Bronchial epithelial cell (primary cell): ENCODE measurements at places on chromosomes 6 and 20.

DNA sequence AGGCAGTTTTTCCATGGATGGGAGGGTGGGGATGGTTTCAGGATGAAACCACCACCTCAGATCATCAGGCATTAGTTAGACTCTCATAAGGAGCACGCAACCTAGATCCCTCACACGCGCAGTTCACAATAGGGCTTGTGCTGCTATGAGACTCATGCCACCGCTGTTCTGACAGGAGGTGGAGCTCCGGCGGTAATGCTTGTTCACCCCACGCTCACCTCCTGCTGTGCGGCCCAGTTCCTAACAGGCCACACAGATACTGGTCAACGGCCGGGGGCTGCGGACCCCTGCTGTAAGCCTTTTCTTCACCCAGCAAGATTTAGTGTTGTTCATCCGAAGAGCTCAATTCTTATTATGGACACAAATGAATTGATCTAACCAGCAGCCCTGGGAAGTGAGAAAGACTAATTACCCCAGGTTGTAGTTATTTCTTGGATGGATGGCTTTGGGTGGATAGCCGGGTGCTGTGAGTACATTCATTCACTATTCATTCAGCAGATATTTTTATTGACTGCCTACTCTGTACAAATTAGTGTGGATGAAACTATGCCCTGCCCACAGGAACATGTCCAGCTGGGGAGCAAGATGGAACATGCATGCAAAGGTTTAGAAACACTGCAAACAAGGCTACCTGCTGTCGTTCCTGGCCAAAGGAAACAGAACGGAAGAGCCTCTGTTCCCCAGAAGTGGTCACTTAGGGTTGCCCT lies 57.2 kb downstream of the RIOK1 start:
- peak; percentile 94 for DNase-seq

DNA sequence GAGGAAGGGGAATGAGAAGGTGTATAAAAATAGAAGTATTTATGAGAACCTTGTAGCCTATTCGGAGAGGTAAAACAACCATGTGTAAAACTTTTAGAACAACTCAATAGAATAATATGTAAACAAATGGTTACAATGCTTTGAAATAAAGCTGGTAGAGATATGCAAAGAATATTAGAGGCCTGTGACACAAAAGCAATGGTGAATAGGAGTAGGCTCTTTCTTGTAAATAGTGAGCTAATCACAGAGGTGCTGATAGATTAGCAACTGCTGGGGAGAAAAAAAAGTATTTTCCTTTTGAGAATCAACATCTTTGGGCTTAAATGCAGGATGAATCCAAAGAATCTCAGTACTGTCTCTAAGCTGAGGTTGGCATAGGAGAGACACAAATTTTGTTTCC lies 7.0 kb downstream of the TMEM200A start:
- no peak for DNase-seq

GRCh38 chr6:167704396-167704901 lies 122.3 kb upstream of the AFDN start:
- no peak for DNase-seq

GRCh38 chr6:135181333-135182070 lies 394 bp downstream of the MYB start:
- DNase-seq, result peak; percentile 15

GRCh38 chr20:44496976-44497375 lies 21.3 kb downstream of the TTPAL start:
- DNase-seq, result peak; percentile 98

DNA sequence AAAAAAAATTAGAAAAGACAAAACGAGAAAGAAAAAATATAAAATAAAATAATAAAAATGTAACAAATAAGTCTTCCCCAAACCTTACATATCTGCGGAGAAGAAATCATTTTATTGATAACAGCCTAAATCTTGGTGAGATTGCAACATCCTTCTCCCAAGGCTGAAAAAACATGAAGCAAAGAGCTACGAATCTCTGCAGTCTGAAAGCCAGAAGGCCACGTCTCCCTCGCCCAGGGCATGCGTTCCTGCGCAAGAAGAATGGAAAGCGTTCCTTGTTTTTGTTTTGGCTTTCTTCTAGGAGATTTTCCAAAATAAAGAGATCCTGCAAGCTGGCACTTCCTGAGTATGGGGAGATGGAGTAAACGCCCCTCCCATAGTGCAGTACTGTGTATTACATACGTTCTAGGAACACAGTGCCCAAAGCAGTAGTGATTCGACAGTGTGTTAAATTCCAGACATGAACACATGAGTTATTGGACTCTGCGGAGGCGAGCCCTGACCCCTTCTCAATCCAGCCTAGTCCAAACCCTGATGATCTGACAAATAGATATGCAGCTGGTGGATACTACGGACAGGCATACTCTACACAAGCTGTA lies 126.7 kb upstream of the RREB1 start:
- DNase-seq, result no peak

DNA sequence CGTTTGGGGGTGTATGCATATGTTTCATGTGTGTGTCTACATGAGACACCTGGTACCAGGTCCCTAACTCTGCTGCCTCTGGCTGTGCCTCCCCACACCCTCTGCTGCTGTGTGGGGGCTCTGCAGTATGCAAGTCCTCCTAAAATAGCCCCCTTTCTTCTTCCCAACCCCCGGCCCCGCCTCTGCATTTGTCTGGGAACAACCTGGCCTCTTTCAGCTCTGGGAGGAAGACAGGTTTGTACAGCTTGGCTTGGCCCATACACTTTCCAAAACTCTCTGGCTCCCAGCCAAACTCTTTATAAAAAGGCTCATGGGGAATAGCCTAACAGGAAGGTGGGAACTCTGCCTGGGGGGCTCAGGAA lies 27.1 kb upstream of the EMILIN3 start:
- DNase-seq, result no peak
